Activated naive CD8-positive, alpha-beta T cell treated with anti-CD3 and anti-CD28 coated beads, Interleukin-2, amount 50 U/mL, for 24 hours (primary cell): ENCODE measurements at places on chromosomes 3 and 15.

GRCh38 chr3:45551214-45552010 lies 43.1 kb upstream of the LIMD1 start:
- H3K4me1 ChIP-seq = peaks cover 32% of the 10 kb centered on the region
- H3K4me3 ChIP-seq = no peak overlapping the region
- no peaks in the 10 kb centered on the region for H3K27me3 ChIP-seq
- no peak for DNase-seq

- peaks cover 1% of the 10 kb centered on the region for H3K27me3 ChIP-seq
- H3K27ac ChIP-seq = no peak overlapping the region
- no peak for DNase-seq
- H3K36me3 ChIP-seq = no peaks in the 10 kb centered on the region
- H3K4me3 ChIP-seq = no peak overlapping the region
Measured at GRCh38 chr15:45384700-45385099, 6.4 kb upstream of the GATM start.

DNA sequence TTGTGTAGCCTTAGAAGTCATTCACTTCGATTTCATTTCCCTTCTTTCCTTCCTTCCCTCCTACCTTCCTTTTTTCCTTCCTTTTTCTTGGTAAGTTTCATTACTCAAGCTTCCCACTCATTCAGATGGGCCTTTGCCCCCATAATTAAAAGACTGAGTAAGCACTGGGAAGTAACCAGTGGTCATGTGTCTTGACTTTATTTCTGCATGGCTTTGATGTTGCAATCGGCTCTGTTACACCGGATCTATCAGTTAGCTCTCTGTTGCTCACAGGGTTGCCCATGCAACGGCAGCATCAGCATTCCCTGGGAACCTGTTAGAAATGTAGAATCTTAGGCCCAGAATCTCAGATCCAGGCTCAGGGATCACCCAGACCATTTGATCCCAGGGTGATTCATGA lies 25.6 kb upstream of the LARS2 start:
- DNase-seq = no peak
- H3K4me3 ChIP-seq = no peak overlapping the region
- H3K27me3 ChIP-seq = peaks cover 10% of the 10 kb centered on the region
- no peaks in the 10 kb centered on the region for H3K36me3 ChIP-seq
- no peaks in the 10 kb centered on the region for H3K4me1 ChIP-seq

- H3K4me3 ChIP-seq = no peak overlapping the region
- DNase-seq = no peak
- no peaks in the 10 kb centered on the region for H3K36me3 ChIP-seq
- H3K27ac ChIP-seq = no peak overlapping the region
- peaks cover 4% of the 10 kb centered on the region for H3K4me1 ChIP-seq
Measured at GRCh38 chr3:104520228-104520655, 846.5 kb upstream of the ALCAM start.

DNA sequence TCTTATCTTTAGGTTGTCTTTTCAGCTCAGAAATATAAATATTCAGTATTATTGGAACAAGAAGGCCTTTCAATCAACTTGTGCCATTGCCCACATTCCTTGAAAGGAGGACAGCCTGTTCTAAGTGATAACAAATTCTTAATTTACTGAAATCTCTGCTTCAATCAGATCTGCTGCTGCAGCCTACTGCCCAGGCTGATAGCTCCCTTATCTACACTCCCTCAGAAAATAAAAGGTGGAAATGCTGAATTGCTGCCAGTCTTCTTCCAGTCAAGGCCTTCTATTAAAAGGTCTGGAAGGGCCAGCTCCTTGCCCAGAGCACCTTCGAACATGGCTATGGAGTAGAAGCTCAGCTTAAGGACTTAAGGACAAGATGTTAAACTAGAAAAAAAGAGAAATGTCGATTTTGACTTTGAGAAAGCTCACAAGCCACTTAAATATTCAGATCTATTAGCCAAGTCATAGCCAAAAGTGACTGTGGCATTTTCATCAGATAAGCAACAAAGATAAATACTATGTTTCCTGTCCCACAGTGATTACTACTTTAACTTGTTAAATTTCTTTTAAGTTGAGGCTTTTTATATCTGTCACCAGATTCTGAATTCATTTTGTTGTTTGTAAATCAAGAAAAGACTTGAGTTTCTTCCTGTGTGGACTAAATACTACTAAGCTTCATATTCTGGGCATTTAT lies 480.5 kb upstream of the CBLB start:
- H3K4me1 ChIP-seq = peaks cover 34% of the 10 kb centered on the region
- no peak for DNase-seq
- peaks cover 12% of the 10 kb centered on the region for H3K36me3 ChIP-seq
- no peak overlapping the region for H3K4me3 ChIP-seq
- H3K27me3 ChIP-seq = no peaks in the 10 kb centered on the region

DNA sequence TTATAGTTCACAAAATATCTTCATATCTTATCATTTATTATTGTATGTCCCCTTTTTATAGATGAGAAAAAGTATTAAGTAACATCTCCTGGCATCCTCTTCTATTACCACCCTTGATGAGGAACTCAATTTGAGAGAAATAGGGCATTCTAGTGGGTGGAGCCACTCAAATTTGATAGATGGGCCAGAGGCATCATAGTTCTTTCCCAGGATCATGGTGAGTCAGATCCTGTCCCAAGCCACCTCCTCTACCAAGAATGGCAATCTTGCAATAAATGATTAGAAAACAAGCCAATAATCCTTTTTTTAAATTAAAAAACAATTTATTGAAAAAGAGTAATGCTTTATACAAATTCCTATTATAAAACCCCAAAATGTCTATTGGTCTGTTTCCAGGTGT lies 16.8 kb downstream of the CLDN1 start:
- DNase-seq = no peak
- H3K4me1 ChIP-seq = peaks cover 37% of the 10 kb centered on the region
- H3K27ac ChIP-seq = no peak overlapping the region
- H3K4me3 ChIP-seq = no peak overlapping the region
- H3K36me3 ChIP-seq = no peaks in the 10 kb centered on the region

DNA sequence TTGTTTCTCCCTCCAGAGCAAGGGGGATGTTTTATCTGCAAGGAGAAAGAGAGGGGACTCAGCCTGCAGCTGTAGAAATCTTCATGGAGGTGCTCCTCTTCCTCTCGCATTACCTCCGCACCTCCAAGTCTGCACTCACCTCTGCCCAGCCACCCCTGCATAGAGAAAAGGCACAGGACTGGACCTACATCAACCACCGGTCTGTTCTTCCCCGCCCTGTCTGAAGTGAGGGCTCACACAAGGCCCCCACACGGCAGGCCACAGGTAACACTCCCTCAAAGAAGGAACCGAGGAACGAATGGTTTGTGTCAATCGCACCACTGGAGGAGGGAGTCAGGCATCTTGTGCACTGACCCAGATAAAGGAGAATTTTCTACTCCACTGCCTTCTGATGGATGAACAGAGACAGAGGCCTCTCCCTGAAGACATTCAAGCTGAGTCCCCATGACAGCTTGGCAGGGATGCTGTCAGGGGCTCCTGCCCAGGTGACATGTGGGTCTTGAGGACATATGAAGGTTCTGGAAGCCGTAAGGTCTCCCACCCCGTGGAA lies 260.3 kb downstream of the XXYLT1 start:
- no peak overlapping the region for H3K4me3 ChIP-seq
- H3K27ac ChIP-seq = no peak overlapping the region
- peaks cover 5% of the 10 kb centered on the region for H3K27me3 ChIP-seq
- DNase-seq = no peak
- H3K4me1 ChIP-seq = peaks cover 5% of the 10 kb centered on the region
- no peaks in the 10 kb centered on the region for H3K36me3 ChIP-seq

DNA sequence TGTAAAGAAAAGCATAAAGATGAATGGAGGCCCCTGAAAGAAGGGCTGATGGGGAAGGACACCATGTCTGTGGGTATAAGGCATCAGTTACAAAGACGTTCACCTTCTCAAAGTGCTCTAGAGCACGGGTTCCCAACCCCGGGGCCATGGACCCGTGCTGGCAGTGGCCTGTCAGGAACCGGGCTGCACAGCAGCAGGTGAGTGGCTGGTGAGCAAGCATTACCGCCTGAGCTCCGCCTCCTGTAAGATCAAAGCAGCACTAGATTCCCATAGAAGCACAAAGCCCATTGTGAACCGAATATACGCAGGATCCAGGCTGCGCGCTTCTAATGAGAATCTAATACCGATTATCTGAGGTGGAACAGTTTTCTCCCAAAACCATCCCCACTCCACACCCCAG lies 25.7 kb downstream of the MYO1E start:
- H3K27ac ChIP-seq = no peak overlapping the region
- peaks cover 2% of the 10 kb centered on the region for H3K27me3 ChIP-seq
- peaks cover 41% of the 10 kb centered on the region for H3K4me1 ChIP-seq
- no peak for DNase-seq

DNA sequence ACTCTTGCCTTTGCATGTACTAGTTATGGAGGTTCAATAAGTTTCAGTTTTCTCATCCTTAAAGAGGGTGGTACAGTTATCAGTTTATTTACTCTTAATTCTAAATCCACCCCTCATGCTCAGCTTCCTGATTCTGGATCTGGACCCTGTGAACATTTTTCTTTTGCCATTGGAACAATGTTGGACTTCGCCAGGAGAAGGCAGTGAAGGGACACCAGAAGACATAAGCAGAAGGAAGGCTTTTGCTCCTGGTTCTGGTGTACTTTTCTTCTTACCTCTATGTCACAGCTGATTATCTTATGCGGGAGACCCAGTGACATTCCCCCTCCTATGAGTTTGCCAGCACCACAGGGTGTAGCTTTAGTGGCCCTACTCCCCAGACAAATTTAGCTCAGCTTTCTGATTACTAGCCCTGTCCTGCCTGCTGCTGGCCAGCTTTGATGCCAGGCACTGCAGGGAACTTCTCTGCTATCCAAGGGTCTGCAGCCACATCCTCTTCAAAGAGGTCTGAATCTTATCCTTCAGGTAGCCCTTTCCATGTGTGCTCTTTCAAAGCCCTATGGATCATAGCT lies 466.3 kb upstream of the EPHA3 start:
- H3K4me3 ChIP-seq = no peak overlapping the region
- no peaks in the 10 kb centered on the region for H3K27me3 ChIP-seq
- no peaks in the 10 kb centered on the region for H3K36me3 ChIP-seq
- no peak overlapping the region for H3K27ac ChIP-seq

DNA sequence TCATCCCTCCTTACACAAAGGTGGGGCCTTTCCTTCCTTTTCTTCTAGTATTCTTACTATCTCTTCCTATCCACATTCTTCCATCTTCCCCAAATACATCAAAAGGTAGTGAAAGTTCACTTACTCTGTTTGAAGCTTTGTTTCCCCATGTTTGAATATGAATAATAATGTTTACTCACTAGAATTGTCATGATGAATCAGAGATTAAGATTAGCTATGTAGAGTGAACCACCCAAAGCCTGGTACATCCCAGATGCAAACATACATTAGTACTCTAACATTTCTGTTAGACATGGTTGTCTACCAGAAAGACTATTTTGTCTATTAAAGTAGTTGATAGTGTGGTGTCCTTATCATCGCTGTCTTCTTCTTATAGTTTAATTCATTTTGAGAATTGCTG lies 327.1 kb upstream of the TBC1D5 start:
- H3K36me3 ChIP-seq = no peaks in the 10 kb centered on the region
- H3K27ac ChIP-seq = no peak overlapping the region
- no peak for DNase-seq
- H3K4me1 ChIP-seq = peaks cover 8% of the 10 kb centered on the region
- no peaks in the 10 kb centered on the region for H3K27me3 ChIP-seq

- no peak for DNase-seq
- no peak overlapping the region for H3K27ac ChIP-seq
- no peak overlapping the region for H3K4me3 ChIP-seq
- peaks cover 21% of the 10 kb centered on the region for H3K36me3 ChIP-seq
Measured at GRCh38 chr15:50718700-50719125, 32.1 kb upstream of the TRPM7 start.

DNA sequence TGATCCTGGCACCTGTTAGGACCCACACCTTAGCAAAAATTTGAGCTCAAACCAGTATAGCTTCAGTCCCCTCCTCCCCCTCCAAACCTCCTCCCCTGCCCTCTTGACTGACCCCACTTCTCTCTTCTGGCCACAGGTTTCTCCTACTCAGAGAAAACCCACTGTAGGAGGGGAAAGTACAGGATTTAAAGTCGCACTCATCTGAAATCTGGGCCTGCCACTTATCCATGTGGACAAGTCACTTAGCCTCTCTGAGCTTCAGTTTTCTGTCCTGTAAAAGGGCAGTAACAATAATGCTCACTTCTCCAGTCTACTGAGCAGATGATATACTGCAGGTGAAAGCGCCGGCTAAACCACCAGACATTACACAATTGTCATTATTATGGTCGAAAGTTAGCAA lies 142.7 kb downstream of the MEGF11 start:
- H3K27me3 ChIP-seq = peaks cover 3% of the 10 kb centered on the region
- peaks cover 3% of the 10 kb centered on the region for H3K4me1 ChIP-seq
- no peaks in the 10 kb centered on the region for H3K36me3 ChIP-seq

GRCh38 chr3:73478858-73479257 lies 145.9 kb downstream of the PDZRN3 start:
- no peaks in the 10 kb centered on the region for H3K4me1 ChIP-seq
- H3K36me3 ChIP-seq = no peaks in the 10 kb centered on the region
- DNase-seq = no peak
- no peak overlapping the region for H3K4me3 ChIP-seq
- H3K27ac ChIP-seq = no peak overlapping the region

GRCh38 chr3:57596495-57597126 lies 533 bp downstream of the ARF4 start:
- H3K27me3 ChIP-seq = peaks cover 3% of the 10 kb centered on the region
- DNase-seq = peak; percentile 63
- H3K36me3 ChIP-seq = peaks cover 34% of the 10 kb centered on the region
- peaks cover 45% of the 10 kb centered on the region for H3K4me1 ChIP-seq
- H3K27ac ChIP-seq = peak overlapping the region; percentile 100

- no peaks in the 10 kb centered on the region for H3K4me1 ChIP-seq
- H3K27ac ChIP-seq = no peak overlapping the region
- no peak for DNase-seq
- peaks cover 1% of the 10 kb centered on the region for H3K36me3 ChIP-seq
Measured at GRCh38 chr3:57706462-57706861, 13.6 kb upstream of the DENND6A start.

- no peak for DNase-seq
- no peaks in the 10 kb centered on the region for H3K36me3 ChIP-seq
- H3K27ac ChIP-seq = no peak overlapping the region
- no peak overlapping the region for H3K4me3 ChIP-seq
Measured at GRCh38 chr15:68385240-68385561, 46.8 kb downstream of the ITGA11 start.

DNA sequence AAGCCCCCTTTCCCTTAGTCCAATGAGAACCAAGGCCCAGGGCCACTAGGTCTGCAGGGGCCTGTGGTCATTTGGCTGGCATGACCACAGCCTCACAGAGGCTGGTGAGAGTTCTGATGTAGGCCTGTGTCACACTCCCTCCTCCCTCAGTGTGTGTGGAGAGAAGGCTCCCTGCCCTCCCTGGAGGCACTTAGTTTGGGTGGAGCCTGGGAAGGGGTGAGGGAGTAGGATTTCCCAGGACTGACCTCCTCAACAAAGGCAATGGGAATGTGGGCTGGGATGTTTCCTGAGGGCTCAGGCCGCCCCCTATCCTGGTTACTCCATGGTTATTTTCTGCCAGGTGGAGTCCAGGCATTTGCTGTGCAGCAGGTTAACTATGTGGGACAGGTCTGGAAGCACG lies 7.6 kb downstream of the TEX264 start:
- peaks cover 88% of the 10 kb centered on the region for H3K4me1 ChIP-seq
- no peaks in the 10 kb centered on the region for H3K27me3 ChIP-seq
- DNase-seq = no peak
- H3K27ac ChIP-seq = peak overlapping the region; percentile 25
- H3K36me3 ChIP-seq = peaks cover 12% of the 10 kb centered on the region
